ENCODE measurements at places on chromosomes 12 and 14. TPM values are rescaled to one million over a fixed set of nuclear protein-coding genes. Genes with fewer than 3 reads are reported as not detected.

SLC4A8 gene
- 6.3 TPM for polyA plus RNA-seq

AQP5 gene
- 0.64 TPM for polyA plus RNA-seq

TAPBPL gene
- 38.5 TPM for polyA plus RNA-seq

ATXN2 gene
- 54.3 TPM for polyA plus RNA-seq

KDM2B gene
- 22.3 TPM for polyA plus RNA-seq

NR2C1 gene
- 44.4 TPM for polyA plus RNA-seq

WSCD2 gene
- 1.5 TPM for polyA plus RNA-seq

OR6C65 gene
- not detected for polyA plus RNA-seq

CLEC9A gene
- polyA plus RNA-seq = 2.5 TPM

DIO2 gene
- polyA plus RNA-seq = 0.79 TPM

DDX23 gene
- 90.9 TPM for polyA plus RNA-seq

AQP6 gene
- polyA plus RNA-seq = 0.49 TPM

ARPC3 gene
- polyA plus RNA-seq = 298 TPM

SIX6 gene
- not detected for polyA plus RNA-seq

YBX3 gene
- polyA plus RNA-seq = 140 TPM

STYK1 gene
- polyA plus RNA-seq = 0.94 TPM

SLC17A8 gene
- polyA plus RNA-seq = 1.5 TPM

CBX5 gene
- polyA plus RNA-seq = 41.4 TPM

VEZT gene
- polyA plus RNA-seq = 61.2 TPM

BMP4 gene
- polyA plus RNA-seq = 40.0 TPM

CFAP54 gene
- 0.46 TPM for polyA plus RNA-seq

OR4K2 gene
- not detected for polyA plus RNA-seq

KRT80 gene
- 0.45 TPM for polyA plus RNA-seq

PRPH gene
- polyA plus RNA-seq = 115 TPM

A2ML1 gene
- polyA plus RNA-seq = 0.13 TPM

GPX2 gene
- 26.6 TPM for polyA plus RNA-seq

GUCY2C gene
- 126 TPM for polyA plus RNA-seq

CD69 gene
- 12.3 TPM for polyA plus RNA-seq

OR10P1 gene
- polyA plus RNA-seq = not detected

CLEC2A gene
- polyA plus RNA-seq = not detected

ALKBH2 gene
- 17.9 TPM for polyA plus RNA-seq

SLCO1C1 gene
- 5.7 TPM for polyA plus RNA-seq

RPS29 gene
- polyA plus RNA-seq = 4,019 TPM

VWF gene
- 13.8 TPM for polyA plus RNA-seq

GALNT16 gene
- polyA plus RNA-seq = 20.4 TPM

PLXNC1 gene
- polyA plus RNA-seq = 20.3 TPM

GDF3 gene
- 0.27 TPM for polyA plus RNA-seq

GZMH gene
- polyA plus RNA-seq = 0.70 TPM

CLEC14A gene
- 5.9 TPM for polyA plus RNA-seq

ADCK1 gene
- polyA plus RNA-seq = 8.5 TPM

ACSM4 gene
- 0.04 TPM for polyA plus RNA-seq

MGAT4C gene
- 0.43 TPM for polyA plus RNA-seq
